SK-MEL-5 (cell line): ENCODE measurements at places on chromosomes 6 and 20. TPM values are rescaled to one million over a fixed set of nuclear protein-coding genes. Genes with fewer than 3 reads are reported as not detected.
A peak's percentile ranks its signal among the peaks of the same experiment; 100 is the strongest.

DNA sequence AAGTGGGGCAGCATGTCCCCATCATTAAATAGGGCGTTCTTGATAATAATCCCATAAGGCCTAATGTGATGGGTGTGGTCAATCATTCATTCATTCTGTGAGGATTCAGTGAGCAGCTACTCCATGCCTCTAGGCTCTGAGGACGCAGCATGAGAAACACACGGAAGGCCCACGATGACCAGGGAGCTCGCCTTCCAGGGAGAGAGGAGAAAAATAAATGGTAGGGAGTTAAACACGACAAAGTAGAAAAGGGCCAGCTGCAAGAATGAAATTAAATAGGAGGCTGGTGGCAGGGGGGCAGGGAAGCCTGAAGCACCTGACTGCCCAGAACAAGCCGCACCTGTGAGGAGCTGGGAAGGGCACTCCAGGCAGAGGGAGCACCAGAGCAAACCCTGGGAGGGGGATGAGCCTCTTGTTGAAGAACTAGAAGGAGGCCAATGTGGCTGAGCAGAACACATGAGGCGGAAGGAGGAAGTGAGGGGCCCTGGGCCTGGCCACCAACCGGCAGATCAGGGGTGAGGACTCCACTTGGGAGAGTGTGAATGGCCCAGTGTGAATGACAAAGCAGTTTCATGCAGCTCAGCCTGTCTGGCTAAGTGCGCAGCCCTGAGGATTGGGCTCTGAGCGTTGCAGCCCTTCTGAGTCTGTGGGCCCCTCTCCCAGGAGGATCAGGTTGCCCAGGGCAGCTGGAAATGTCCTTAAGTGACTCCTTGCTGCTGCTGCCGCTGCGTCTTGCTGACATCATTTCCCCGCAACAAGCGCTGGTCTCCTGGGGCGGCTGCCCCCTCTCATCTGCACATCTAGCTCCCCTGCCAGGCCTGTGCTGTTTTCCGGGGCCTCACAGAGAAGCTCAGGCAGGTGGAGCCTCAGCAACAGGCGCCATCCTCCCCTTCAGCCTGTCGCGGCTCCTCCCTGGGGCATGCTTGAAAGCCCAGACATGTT is 99.9 kb downstream of the CDH26 start:
- no peak for DNase-seq

DNA sequence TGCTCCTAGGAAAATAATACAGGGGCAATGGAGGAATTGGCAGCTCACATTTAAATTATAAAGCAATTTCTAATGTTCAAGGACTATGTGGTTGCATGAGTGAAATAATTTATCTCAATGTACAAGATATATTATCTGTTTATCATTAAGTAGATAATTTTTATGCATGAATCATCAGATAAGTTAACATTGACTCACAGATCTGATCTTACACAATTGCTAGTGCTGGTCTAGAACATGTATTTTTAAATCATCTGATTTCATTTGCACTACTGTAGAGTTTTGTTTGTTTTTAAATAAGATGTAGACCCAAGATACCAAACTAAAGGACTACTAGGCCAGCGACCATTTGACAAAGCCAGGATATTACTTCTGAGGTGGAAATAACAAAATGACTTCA is 199.2 kb downstream of the BMP2 start:
- DNase-seq: no peak

DNA sequence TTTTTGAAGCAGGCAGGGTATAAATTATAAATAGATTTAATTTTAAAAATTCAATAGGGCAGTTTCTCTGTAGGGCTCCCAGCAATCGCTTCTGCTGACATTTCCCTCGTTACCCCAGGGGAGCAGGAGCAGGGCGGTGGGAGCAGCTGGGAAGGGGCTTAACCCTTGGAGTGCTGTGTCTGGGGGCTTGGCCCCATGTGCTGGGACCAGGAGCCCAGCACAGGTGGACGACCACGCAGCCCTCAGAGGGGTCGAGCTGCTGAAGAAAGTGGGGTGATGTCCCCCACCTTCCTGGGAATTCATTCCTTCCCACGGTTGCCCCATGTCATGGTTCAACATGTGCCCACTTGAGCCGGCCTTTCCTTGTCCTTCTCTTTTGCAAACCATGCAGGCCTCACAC is 67.5 kb upstream of the STX16 start:
- no peak for DNase-seq

GRCh38 chr20:46992640-46993035 is 98.0 kb downstream of the EYA2 start:
- DNase-seq: no peak

DNA sequence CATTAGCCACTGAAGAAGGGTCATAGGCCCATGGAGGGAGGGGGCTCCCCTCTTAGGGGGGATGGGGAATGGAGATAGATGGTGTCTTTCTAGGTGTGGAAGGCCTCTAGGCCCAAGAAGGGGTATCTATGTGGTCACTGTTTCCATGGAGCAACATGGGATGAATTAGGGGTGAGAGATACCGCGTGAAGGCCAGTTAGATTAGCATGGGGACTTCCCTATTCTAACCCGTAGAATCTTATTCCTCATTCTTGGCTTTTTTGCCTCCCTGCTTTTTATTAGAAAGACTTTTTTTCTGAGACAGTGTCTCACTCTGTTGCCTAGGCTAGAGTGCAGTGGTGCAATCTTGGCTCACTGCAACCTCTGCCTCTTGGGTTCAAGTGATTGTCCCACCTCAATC is 3.2 kb downstream of the RAB44 start:
- no peak for DNase-seq

GRCh38 chr20:8515810-8516435 is 383.9 kb downstream of the PLCB1 start:
- DNase-seq: no peak

DNA sequence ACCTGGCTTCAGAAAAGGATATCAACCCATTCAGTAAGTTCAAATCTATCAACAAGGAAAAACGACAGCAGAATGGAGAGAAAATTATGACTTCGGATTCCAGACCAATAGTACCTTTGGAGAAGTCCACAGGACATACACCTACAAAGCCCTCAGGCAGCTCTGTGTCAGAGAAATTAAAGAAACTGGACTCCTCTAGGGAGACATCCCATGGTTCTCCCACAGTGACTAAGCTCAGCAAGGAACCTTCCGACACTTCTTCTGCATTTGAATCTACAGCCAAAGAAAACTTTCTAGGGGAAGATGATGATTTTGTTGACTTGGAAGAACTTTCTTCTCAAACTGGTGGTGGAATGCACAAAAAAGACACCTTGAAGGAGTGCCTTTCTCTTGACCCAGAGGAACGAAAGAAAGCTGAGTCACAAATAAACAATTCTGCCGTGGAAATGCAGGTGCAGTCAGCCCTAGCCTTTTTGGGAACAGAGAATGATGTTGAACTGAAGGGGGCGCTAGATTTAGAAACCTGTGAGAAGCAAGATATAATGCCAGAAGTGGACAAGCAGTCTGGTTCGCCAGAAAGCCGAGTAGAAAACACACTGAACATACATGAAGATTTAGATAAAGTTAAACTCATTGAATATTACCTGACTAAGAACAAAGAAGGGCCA is 67.4 kb upstream of the HINT3 start:
- peak; percentile 76 for DNase-seq

The STMND1 gene
- not detected in 2 replicates for total RNA-seq

DNA sequence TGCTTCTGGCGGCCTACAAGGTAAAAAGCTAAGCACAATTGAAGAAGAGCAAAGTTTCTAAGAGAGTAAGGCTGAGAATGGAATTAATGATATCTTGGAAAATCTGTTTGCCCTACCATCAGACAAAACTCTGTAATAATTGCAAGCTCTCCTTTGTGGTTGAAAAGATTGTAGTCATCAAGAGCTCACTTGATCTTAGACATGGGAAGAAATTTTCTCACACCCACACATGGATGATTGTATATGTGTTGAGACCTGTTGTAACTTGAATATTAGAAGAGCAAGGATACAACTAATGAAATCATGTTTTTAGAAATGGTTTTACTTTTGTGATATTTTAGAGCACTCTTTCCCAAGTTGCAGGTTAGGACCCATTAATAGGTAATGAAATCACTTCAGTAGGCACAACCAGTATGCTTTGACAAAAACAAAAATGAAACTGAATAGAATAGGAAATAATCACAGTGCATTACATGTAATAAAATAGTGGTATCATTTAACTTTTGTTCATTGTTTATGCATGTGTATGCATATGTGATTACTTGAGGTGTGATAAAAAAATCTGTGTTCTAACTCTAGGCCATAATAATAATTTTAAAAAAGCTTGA is 14.0 kb downstream of the DCBLD1 start:
- DNase-seq: no peak

The BPI gene
- total RNA-seq: not detected in 2 replicates
